Endodermal cell (in vitro differentiated cells): ENCODE measurements at places on chromosomes 5 and 9.

DNA sequence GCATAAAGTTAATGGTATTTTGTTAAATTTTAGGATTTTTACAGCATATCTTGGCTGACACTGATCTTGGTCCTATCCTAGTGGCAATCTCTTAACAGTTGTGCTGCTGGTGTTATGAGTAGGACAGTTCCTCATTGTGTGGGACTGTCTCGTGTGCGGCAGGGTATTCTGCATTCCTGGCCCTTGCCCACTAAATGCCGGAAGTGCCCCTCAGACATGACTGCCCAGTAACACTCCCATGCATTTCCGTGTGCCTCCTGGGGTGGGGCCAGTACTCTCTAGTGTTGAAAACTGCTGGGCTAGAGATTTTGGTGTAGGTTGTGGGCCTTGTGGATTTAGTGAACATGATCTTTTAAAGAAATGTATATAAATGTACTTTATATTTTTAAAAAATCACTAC is 227.1 kb upstream of the DMRT1 start:
- no peak for DNase-seq

DNA sequence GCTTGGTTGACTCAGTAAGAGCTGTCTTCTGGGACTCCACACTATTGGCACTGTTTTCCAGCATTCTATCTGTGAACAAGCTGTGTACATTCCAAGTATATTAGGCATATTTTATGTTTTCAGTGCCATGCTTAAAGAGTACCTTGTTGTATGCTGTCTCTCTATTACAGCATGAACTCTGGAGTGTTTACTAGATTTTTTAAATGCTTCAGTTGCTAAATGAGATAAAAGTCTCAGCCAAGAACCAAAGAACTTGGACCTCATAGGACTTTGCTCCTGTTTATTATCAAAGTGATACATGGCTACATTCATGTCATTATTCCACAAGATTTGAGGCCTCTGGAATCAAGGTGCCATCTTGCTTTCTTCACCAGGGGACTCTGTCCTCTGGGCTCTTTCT is 167.2 kb downstream of the C9orf152 start:
- no peak for DNase-seq

GRCh38 chr9:84744195-84744594 is 74.7 kb downstream of the NTRK2 start:
- DNase-seq = no peak

- no peak for DNase-seq
Measured at GRCh38 chr5:121752149-121752548, 99.5 kb upstream of the FTMT start.

- no peak for DNase-seq
Measured at GRCh38 chr5:121264605-121265004, 587.1 kb upstream of the FTMT start.

DNA sequence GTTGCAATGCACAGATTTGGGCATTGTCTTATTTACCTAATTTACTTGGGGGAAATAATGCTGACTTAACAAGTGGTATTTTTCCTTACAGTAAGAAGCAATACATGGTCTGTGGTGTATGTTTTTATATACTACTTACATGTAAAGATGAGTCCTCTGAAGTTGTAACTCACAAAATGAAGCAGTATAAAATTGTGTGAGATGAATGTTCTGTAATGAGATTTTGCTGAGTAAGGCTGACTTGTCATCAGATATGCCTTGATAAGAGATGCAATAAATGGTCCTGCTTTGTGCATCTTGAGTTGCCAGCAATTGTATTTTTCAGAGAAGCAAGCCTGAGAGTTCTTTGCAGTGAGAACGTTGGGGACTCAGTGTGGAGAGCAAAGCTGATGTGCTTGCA is 92.2 kb upstream of the GNAQ start:
- no peak for DNase-seq

DNA sequence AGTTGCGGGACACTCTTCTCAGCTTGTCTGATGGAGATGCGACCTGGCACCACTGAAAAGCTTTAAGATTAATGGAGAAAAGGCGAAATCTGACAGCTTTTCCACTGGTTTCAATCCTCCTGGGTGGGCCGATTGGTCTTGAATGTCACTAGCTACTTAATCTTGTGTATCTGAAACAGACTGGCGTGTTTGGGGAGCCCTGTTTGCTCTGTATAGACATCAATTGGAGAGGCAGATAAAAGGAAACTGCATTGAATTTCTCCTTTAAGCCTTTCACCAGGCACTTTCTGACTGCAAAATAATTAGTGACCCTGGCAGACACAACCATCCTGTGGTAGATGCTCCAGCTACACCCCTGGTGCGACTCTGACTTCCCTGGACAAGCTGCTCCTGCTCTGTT is 224.2 kb downstream of the NDUFS4 start:
- DNase-seq = no peak

GRCh38 chr9:92266486-92266885 is 27.0 kb downstream of the IARS1 start:
- DNase-seq = no peak
